Activated naive CD4-positive, alpha-beta T cell treated with anti-CD3 and anti-CD28 coated beads, Interleukin-2, amount 50 U/mL, for 72 hours (primary cell): ENCODE measurements at places on chromosomes 3 and 15.

- DNase-seq, result no peak
Measured at GRCh38 chr15:32834156-32834555, 116.4 kb downstream of the GREM1 start.

DNA sequence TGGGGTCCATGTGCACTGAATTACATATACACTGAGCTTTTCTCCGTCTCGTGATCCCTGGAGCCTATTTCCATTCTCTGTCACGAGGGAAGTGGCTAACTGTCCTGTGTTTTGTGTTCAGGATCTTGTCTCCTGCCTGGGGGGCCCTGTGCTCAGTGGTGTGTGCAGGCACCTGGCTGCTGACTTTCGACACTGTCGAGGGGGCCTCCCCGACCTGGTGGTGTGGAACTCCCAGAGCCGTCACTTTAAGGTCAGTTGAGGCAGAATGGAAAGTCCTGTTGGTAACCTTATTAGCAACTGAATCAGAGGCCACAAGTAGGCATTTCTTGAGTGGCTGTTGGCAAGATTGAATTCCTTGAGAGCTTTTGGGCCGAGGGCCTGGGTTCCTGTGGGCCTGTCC, 26.7 kb downstream of the FAN1 start:
- DNase-seq, result no peak

DNA sequence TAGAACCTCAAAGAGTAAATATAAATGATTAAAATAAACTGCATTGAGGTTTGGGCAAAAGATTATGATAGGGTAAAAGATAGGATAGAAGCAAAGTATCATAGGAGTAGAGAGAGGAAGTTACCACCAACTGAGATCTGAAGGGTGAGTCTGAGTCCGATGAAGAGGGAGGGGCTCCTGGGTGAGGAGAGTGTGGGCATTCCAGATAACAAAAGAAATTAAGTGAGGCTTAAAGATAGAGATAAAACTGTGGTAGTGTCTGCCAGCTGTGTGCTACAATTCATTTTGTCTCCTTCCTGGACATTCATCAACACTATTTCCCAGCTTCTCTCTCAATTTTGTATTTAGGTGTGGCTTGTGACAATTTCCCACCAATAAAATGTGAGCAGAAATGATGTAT, 343.0 kb upstream of the PLSCR5 start:
- no peak for DNase-seq

GRCh38 chr3:39474126-39474515, 6.6 kb downstream of the MOBP start:
- DNase-seq, result no peak

- no peak for DNase-seq
Measured at GRCh38 chr3:11379238-11379823, 107.1 kb downstream of the ATG7 start.

GRCh38 chr3:168581771-168582225, 486.1 kb upstream of the GOLIM4 start:
- DNase-seq, result no peak

DNA sequence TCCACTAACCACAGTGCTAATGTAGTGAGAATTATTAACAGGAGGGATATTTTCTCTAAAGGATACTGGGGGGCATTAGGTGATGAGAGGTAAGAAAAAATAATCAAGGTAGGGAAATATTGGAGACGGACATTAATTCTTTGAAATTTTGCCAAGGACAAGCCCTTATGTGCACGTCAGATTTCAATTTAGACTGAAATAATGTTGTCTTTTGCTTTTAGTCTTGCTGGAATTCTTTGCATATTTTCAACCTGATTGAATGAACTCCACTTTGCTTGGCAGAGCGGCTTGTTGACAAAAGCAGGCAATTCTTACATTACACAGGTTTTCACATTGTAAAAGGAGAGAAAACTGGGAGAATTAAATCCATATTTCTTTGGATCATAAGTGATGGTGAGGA, 25.0 kb upstream of the C3orf52 start:
- no peak for DNase-seq

- DNase-seq, result no peak
Measured at GRCh38 chr15:78790027-78790426, 21.2 kb downstream of the ADAMTS7 start.

DNA sequence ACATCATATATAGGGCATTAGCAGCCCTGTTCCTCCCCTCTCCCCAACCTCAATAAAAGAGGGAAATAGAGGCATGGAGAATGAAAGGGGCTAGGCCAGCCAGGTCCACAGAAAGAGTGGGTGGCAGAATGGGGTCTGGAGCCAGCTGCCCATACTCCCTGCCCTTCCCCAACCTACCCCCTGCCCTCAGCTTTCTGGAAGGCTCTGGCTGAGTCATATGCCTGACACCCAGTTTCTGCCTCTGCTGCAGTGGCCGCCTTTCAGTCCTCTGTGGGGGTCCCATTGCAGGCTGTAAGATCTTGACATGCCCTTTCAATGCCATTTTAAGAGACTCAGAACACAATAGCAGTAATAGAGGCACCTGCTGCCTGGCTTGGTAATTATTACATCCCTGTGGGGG, 95.7 kb downstream of the LINGO1 start:
- no peak for DNase-seq

DNA sequence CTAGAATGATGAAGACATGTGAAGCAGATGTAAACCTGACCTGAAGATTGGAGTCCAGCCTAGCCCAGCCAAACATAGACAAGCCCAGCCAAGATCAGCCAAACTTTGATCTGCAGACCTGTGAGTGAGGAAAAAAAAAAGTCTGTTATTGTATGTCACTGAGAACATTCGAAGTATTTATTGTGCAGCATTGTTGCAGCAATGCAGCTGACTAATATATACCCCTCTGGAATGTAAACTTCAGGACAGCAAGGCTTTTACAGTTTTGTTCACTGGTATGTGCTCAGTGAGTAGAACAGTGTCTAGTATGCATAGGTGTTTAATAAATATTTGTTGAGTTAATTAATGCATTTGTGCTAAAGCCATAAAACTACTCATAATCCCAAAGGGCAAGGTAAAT, 23.4 kb downstream of the TMEM202 start:
- DNase-seq, result no peak

GRCh38 chr3:23859012-23859743, 53.4 kb downstream of the UBE2E1 start:
- DNase-seq, result no peak

DNA sequence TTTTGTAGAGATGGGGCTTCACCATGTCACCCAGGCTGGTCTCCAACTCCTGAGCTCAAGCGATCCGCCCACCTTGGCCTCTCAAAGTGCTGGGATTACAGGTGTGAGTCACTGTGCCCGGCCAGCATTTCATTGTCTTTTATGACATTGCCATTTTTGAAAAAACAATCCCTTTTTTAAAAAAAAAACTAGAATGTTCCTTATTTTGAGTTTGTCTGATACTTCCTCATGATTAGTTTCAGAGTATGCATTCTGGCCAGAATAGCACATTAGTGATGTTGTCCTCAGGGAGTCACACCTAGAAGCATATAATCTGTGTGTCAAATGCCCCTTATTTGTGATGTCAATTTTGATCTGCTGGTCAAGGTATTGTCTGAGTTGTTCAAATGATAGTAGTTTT, 21.2 kb upstream of the NMD3 start:
- DNase-seq, result no peak

DNA sequence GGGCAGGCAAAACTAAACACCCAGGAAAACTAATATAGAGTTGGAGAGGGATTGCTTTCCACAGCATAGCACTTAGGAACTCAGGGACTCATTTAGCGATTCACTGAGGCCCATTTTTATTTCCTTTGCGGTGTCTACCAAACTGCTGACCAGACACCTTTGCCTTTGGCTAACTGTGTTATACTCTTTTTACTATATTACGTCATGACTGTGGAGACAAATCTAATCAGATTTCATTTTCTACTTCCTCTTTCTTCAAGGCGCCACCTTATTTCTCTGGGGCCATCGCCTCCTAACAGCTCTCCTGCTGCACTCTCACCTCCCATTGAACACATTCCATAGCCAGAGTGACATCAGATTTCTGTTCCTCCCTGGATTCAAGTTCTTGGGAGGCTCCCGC, 215.7 kb upstream of the WNT5A start:
- DNase-seq, result no peak

GRCh38 chr3:131072845-131073244, 46.2 kb downstream of the NEK11 start:
- DNase-seq, result no peak

- DNase-seq, result no peak
Measured at GRCh38 chr3:171615686-171616085, 155.5 kb upstream of the TNIK start.

GRCh38 chr3:9198899-9199335, 50.5 kb downstream of the SRGAP3 start:
- no peak for DNase-seq

- DNase-seq, result no peak
Measured at GRCh38 chr3:58470363-58471024, 21.4 kb upstream of the KCTD6 start.

GRCh38 chr3:68428495-68428894, 503.9 kb downstream of the TAFA4 start:
- no peak for DNase-seq

GRCh38 chr3:177607589-177607988, 410.3 kb upstream of the TBL1XR1 start:
- DNase-seq, result no peak

DNA sequence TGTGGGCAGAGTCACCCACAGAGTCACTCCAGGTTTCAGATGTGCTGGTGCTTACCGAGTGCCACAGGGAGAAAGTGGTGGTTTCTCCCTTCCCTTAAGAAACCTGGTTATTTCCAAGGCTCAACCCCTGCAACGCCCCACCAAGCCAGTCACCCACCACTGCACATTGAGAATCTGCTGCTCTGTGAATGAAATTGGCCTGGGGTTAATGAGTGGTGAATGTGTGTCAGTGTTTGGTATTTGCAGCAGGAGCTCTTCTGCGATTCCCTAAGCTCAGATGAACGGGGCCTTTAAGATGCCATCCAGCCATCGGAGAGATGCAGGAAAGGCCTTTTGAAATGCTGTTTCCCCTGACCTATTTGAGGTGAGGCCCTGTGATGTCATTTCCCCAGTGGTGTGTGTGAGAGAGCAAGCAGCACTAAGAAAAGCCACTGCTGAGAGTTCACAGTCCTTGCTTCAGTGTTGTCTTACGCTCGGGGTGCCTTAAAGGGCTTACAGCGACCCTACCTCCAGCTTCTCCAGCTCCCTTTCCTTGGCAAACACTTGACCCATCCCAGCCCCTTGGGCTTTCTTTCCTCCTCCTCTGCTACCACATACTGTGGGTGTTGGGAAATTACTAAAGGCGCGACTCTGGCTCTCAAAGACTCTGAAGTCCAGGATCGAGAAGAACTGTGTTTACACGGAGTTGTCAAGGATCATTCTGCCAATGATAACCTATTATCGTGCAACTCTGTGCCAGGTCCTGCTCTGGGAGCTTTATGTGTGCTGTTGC, 68.9 kb downstream of the SMAD3 start:
- peak; percentile 60 for DNase-seq

GRCh38 chr3:8757551-8758518, 11.6 kb downstream of the OXTR start:
- DNase-seq, result no peak

GRCh38 chr3:16103472-16103871, 71.0 kb upstream of the GALNT15 start:
- DNase-seq, result no peak
